Dermis blood vessel endothelial cell (primary cell): ENCODE measurements at places on chromosomes 16 and 17. TPM values are rescaled to one million over a fixed set of nuclear protein-coding genes. Genes with fewer than 3 reads are reported as not detected.

GRCh38 chr17:41483991-41484826, 3.3 kb upstream of the KRT35 start:
- peak; percentile 54 for DNase-seq

GRCh38 chr16:70800311-70800710, 647 bp downstream of the VAC14 start:
- DNase-seq: peak; percentile 23

GRCh38 chr17:73801455-73802100, 157.3 kb upstream of the SDK2 start:
- DNase-seq: no peak

DNA sequence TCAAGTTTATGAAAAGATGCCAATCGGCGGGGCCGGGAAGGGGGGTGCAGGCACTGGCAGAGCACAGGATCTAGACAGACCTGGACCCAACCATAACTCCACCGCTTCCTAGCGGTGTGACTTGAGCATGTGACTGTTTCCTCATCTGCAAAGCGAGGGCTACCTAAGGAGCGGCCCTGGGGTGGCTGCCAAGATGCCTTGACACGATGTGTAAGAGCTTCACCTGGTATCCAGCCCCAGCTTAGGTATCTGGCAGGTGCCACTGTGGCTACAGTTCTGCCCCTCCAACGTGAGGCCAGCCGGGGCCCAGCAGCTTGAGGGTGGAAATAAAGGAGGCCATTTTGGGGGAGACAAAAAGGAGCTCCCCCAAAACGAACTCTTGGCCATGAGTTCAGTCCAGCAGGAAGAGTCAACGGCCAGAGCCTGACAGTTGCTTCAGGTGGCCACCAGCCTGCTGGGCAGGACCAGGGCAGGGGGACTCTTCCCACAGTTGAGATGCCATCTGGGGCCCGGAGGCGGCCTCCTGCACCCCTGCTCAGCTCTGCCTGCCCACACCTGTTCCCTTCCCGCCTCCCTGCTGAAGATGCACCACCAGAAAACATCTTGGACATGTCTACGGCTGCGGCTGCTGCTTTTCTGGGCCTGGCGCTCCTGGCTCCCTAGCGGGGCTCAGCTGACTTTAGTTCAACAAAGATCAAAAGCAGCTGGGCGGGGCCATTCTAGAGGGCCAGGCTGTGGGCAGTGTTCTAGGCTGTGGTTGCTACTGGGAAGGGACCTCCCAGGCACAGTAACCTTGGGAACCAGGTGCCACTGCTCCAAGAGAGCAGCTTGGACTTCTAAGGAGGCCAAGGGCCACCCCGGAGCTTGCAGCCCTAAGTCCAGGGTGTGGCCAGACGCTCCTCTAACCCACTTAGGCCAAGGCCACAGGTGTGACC, 3.4 kb upstream of the MTSS2 start:
- no peak for DNase-seq

- DNase-seq: no peak
Observed at GRCh38 chr17:38435795-38436194, 7.5 kb downstream of the ARHGAP23 start.

GRCh38 chr17:82076018-82076784, 10.6 kb upstream of the DUS1L start:
- no peak for DNase-seq

GRCh38 chr16:1287982-1288670, 21.3 kb upstream of the UBE2I start:
- peak; percentile 21 for DNase-seq

DNA sequence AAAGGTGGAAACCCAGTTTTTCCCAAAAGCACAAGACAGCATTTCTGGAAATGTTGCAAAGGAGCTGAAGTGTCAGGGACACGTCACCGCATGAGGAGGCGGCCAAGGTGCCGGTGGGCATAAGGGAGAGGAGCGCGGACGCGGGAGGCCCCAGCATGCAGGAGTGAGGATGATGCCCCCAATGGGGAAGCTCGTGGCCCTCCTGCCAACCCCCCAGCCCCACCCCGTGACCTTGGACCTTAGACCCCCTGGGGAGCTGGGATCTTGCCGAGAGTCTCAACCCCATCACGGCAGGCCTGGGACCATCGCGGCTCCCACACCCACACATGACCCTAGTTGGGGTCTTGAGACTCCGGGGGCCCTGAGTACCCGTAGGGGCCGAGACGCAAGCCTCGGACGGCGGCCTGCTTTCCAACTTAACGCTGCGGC, 119.4 kb upstream of the METRNL start:
- DNase-seq: no peak

GRCh38 chr17:72119077-72119872, 1.5 kb upstream of the SOX9 start:
- no peak for DNase-seq

DNA sequence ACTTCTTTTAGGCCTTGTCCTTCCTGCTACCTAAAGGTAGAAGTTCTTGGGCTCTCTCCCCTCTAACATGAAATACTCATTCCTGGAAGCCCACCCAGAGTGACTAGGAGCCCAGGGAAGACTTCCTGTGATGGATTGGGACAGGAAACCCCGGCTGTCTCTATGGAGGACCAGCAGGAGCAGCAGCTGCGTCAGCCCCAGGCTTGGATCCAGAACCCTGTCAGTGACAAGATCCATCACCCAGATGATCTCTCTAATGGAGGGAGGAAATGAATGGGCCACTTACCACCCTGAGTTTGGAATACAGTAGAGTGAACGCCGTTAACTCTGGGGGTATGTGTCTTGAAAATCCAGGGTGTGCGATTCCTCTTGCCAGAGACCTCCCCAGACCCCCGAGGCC, 195.7 kb upstream of the WSCD1 start:
- DNase-seq: no peak

- no peak for DNase-seq
Observed at GRCh38 chr16:68739964-68740627, 3.0 kb downstream of the CDH1 start.

DNA sequence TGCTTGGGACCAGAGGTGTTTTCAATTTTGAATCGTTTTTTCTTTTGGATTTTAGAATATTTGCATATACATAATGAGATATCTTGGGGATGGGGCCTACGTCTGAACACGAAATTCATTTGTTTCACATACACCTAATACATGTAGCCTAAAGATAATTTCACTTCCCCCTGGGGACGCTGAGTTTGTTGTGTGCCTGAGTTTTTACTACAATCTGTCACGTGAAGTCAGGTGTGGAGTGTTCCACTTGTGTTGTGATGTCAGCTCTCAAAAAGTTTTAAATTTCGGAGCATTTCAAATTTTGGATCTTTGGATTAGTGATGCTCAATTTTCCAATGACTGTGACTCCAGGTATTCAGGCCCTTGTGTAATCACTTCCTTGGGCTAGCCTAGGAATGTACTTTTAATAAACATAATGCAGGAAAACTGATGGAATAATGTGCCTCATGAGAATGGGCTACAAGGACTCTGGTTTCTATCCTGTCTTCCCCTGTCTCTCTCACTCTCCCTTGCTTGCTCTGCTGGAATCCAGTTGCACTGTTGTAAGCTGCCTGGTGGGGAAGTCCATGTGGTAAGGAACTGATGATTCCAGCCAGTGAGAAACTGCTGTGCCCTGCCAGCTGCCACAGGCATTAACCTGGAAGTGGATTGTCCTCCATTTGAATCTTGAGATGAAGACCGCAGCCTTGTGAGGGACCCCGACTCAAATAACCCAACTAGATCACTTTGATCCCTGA, 403.8 kb downstream of the SHISA9 start:
- DNase-seq: no peak

DNA sequence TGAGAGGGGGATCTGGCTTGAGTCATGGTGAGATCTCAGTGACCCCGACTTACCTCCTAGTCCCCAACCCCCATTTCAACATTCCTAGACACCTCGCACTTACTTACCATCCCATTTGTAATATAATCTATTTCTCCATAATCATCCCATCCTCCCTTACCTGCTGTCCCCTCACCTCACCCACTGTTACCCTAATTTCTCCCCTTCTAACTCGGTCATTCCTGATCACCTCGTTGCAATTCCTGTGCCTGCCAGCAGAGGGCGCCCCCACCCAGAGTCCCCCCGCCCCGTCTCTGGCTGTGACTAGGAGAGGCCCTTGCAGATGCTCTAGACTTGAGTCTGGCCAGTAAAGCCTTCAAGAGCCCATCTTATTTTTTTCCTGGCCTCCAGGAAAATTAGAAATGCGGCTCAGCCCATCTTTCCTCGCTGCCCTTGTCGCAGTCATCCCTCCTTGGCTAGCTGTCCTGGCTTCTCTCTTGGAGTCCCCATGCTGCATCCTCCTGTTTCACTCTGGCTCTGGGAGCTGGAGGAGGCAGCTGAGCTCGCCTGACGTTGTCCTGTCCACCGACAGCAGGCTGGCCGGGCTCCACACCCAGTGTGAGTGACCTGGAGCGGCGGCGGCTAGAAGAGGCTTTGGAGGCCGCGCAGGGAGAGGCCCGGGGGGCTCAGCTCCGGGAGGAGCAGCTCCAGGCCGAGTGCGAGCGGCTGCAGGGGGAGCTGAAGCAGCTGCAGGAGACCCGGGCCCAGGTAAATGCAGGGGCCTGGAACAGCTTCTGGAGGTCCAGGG, 5.0 kb downstream of the TBKBP1 start:
- peak; percentile 62 for DNase-seq

DNA sequence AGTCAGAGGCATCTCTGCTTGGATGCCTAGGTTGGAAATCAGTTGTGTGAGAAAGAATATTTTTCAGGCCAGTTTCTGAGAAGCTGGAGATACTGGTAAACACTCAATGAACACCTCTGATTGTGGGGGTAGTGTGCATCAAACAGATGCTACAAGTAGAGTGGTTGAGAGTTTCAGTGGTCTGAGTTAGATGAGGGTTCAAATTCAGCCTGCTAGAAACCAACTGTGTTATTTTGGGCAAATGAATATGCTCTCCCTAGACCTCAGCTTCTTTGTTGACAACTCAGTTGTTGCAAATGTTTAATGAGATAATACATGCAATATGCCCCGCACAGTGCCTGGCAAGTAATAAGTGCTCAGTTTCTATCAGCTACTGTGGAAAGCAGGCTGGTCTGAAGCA, 25.2 kb upstream of the MAF start:
- no peak for DNase-seq

DNA sequence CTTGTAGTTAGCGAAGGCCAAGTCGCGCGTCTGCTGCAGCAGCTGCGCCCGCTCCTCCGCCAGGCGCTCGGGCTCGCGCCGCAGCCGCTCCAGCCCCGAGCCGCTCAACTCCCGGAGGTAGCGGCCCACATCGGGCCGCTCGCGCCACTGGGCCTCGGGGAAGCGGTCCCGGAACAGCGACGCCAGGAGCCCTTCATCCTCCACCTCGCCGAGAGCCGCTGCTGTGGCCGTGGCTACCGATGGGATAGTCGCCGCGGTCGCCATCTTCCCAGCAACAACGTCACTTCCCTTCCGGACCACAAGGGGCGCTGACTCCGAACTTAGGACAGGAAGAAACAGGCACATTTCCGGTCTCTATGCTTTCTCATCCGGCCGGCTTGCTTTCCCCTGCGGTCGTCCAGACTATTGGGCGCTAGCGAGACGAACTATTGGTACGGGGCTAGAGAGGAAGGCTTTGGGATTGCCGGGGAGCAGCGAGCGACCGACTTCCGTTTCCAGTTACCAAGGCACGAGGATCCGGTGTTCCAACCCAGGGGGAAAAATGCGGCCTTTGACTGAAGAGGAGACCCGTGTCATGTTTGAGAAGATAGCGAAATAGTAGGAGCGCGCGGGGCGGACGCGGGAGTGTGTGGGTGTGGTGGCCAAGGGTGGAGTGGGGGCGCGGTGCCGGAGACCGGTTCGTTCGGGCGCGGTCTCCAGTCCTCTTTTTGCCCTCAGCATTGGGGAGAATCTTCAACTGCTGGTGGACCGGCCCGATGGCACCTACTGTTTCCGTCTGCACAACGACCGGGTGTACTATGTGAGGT, at the start of the genes COG8 and NIP7:
Gene COG8, minus strand, starts transcription at position 276 of the 806 bp plus-strand sequence. Its CDS starts 12 bp downstream, at position 264.
Gene NIP7, plus strand, starts transcription at position 484 of the 806 bp plus-strand sequence. Its CDS starts 58 bp downstream, at position 542.
- DNase-seq: peak; percentile 99

FOXF1 gene
- total RNA-seq: 0.14 and 0.17 TPM in 2 replicates

HOXB6 gene
- total RNA-seq: 7.5 and 11.9 TPM in 2 replicates

CCL8 gene
- 0.05 and 0.17 TPM in 2 replicates for total RNA-seq

ARSG gene
- 3.7 and 5.1 TPM in 2 replicates for total RNA-seq

AOC2 gene
- 0.42 and 0.85 TPM in 2 replicates for total RNA-seq

KRTAP9-4 gene
- not detected in 2 replicates for total RNA-seq

RNF157 gene
- total RNA-seq: 0.34 and 0.74 TPM in 2 replicates

ZG16B gene
- total RNA-seq: 0.19 and 0.68 TPM in 2 replicates
